HTR-8/SVneo (cell line): ENCODE measurements at places on chromosomes 2 and 18.
A peak's percentile ranks its signal among the peaks of the same experiment; 100 is the strongest.

- DNase-seq = no peak
These were observed 28.9 kb upstream of the TOGARAM2 start for GRCh38 chr2:28951910-28952835.

DNA sequence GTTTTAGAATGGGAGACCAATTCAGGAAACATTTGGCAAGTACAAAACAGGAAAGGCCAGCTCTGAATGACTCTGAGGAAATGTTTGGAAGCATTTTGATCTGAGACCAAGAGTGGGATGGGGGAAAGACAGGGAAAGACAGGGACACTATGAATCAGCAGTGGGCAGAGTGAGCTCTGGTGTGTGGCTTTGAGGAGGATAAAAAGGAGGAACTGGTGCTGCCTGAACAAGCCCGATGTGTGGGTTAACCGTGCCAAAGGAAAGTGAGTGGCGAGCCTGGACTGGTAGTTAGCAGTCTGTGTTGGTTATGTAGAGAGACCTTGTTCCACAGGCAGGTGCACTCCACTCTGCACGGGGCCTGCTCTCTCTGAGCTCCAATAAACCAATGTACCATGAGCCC is 5.3 kb downstream of the MFSD6 start:
- DNase-seq = no peak

DNA sequence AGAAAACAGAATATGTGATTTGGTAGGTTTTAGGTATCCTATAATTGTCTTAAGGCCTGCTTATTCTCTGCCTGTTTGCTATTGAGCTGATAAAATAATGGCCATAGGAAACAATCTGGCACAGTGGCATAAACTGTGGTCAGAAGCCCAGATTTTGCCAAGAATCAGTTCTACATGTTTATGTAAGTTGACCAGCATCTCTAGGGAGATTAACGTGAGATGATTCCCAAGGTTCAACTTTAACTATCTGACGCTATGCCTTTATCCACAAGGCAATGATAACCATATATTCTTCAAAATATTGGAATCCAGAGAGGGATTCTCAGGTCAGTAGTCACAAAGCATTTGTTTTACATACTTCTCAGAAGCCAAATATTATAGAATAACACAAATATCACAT is 25.6 kb downstream of the AP1S3 start:
- DNase-seq = no peak

DNA sequence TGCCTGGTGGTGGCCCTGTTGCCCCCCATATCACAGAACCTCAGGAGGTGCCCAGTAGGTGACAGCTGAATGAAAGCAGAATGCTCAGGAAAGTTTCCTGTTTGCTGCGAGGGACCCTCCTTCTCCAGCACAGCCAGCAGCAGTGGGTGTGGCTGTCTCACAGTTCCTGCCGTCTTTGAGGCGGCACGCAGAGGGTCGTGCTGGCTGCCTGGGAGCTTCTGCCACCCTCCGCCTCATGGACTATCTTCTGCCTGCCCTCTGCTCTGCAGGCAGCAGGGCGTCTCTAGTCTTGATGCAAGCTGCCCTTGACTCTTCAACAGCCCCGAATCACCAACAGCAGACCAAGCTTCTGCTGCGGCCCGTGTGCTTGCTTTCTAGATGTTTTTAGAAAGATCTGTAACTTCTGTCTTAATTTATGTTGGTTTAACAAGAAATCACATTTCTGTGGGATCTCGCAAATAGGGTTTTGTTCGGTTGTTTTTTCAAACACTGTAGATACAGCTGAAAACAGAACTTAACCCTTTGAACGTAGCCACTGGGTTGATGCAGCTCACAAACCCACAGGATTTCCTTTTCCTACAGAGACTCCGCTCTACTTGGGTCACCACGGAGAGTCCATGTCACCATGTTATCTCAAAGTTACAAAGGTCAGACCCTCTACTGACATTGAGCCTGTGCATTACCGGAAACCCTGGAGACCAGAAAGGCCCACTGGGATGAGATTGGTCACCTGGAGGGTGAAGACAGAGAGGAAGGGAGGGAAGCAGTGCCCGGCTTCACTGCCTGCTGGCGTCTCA is 144.9 kb downstream of the ACOXL start:
- no peak for DNase-seq

DNA sequence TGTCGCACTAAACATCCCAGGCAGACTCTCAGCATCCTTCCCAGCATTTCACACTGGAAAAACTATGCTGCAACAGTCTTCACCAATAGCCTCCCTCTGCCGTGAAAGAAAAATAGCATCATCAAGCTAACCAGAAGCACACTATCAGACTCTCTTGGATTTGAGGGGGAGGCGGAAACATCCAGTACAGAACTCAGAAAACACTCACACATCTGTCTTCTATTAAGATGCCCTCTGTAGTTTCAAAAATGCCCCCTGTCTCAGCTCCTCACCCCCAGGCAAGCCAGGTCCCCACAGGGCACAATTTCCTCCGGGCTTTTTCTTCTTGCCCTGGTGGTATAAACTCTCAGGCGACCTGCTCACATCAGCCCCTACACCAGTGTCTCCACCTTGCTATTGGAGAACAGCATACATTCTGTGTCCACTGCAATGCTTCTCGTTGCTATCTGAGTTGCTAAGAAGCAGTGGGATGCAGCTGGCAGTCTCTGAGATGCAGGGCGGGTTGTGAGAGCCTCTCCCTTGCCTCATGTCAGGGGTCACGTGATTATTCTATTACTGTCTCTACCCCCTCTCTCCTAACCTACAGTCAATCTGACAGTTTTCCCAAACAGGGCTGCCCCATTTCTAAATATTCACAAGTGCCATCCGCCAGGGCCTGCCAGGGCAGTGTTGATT is 189.9 kb downstream of the INO80D start:
- DNase-seq = no peak

DNA sequence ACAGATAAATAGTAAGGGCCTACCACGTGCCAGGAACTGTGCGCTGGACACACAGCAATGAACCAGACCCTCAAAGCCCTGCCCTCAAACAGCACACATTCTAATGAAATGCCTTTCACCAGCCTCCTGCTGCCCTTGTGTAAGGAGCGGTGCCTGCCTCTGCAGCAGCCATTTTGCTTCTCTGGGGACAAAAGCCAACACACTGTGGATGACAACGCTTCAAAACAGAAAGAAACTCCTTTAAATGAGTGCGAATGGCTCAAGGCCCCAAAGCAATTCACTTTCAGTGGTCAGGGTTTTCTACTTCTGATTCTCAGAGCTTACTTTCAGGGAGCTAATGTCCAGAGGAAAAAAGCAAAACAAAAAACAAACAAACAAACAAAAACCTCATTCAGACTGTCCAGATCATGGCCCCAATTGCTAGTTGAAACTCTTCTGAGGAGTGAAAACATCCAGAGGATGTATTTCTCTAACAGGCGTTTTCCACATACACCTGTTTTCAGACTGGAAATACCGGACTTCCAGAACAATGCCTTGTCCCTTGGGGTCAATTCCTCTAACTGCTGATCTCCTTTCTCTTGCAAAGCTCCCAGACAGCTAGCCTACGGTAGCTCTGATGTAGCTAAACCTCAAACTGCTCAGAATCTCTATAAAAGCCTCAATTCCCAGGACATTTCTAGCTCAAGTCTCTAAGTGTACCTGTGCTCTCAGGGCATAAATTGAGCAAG is 323.3 kb upstream of the ZNF521 start:
- DNase-seq = no peak

DNA sequence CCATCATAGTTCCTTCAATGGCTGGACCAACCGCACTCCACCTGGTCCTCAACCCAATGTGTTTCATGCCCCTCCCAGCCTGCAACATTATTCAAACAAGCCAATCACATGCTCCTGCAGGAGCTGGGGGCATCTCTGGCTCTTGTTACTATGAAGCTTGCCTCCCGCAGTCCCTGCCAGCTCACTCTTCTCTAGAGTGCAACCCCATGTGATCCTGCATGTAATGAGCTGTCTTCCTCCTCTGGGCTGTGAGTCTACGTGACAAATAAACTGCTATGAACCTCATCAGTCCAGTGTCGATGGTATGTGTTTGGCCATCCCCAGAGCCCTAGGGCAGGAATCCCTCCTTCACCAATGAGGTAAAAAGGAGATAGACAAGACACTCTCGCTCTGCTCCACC is 15.8 kb upstream of the BOD1L2 start:
- DNase-seq = no peak

- no peak for DNase-seq
These were observed 37.2 kb upstream of the APCDD1 start for GRCh38 chr18:10417191-10417590.

DNA sequence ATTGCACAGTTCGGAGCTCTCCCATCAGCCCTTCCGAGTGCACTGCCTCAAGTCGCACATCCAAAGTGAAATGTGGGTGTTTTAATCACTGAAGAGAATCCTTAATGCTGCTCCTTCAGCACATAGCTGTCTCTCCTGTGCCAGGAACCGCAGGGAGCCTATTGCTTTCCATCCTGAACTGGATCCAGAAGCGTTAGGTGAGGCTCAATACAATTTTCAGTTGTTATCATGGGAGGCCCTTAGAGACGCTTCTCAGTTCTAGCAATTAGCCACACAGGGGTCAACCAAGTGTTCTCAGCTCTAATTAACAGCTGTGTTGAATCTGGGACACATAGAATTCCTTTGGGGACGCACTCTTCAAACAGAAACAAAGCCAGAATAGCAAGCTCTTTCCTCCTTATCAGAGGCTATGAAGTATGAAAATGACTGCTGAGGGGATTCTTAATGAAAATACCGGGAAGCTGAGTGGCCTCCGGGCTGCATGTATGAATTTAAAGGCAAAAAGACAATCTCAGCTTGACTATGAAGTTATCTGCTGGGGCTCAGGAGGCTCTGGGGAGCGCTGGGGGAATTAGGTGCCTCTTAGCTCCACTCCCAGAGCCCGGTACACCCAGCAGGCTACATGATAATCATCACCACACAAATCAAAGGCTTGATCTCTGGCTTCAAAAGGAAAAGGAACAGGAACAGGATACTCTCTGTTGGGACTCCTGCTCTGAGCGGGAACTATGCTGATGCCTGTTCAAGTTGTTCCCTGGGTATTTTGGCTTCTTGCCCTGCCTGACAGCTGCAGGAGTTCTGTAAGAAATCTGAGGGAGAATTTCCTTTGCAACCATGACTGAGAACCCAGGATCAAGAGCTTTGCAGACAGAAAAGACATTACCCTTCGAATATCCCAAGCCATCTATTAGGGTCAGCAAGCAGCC is 55.4 kb upstream of the NCOA1 start:
- DNase-seq = no peak

DNA sequence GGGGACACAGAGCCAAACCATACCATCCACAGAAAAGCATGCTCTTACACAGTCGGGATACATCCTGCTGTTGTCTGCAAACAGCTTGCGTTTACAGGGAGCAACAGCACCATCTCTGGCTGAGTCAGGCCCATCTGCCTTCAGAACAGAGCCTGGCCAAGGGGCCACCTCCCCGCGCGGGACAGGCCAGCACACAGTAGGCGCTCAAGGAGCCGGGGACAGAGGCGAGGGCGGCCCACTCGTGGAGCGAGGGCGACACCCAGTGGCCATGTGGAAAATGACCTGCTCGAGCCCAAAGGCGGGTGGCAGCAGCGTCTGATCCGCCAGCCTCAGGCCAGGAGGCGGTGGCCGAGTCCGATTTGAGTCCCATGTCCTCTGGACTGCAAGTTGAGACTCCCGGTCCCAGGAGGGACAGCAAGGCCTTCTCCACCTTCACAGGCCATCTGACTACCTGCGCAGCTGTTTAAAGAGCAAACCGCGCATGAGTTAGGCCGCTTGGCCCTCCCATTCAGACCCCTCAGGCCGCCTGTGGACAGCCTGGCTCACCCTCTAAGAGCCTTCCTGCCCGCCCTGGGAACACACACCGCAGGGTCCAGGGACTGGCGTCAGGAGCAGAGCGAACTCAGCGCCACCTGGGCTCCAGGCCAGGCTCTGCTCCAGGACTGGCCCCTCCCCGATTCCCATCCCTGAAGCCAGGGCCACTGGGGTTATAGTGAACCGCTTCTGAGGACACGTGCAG is 38.3 kb downstream of the TTC32 start:
- DNase-seq = peak; percentile 78

DNA sequence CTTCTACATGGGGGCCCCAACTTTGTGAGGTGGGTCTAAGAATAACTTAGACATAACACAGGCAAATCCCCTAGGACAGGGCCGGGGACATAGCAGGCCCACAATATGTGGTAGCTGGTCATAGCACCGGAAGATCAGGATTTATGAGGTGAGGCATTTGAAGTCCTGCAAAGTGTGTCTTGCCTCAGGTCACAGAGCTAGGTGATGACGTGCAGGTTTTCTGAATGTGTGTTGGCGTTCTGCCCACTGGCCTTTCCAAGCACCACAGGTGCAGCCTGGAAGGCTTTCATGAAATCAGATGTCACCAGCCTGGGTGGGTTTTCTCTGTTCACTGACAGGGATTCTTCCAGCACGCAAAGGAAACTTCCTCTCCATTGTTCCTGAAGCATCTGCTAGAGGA is 119.1 kb downstream of the LRATD1 start:
- DNase-seq = no peak

DNA sequence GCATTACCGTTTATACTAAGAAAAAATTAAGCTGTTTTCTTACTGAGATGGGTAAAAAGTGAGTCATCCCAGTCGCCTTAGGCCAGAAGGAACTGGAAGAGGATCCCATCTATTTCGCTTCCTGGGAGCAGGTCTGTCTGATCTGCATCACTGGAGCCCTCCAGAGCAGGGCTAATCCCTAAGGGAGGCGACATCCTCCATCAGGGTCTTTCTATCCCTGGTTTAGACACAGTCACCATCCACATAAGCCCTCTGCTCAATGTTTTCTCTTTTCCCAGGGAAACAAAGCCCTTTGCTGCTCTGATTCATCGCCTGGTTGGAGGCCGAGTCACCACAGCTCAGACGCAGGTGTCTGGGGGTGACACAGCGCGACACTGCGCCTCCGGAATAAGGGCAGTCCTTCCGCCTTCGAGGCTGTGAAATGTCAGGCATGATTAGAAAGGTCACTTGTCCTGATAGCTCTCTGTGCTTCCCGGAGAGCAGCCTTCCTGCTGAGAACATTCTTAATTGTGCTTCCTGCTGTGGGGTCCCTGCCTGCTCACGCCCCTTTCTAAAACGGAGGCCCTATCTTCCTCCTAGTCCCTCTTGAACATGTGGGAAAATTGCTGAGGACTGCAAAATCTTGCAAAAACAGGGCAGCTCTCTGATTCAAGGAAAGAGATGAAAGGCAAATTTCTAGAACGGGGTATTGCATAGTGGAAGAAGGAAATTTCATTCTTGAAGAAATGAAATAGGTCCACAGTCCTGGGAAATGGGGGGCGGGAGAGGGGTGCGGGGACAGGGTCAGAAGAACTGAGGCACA is 56.3 kb downstream of the MARCHF4 start:
- peak; percentile 62 for DNase-seq

DNA sequence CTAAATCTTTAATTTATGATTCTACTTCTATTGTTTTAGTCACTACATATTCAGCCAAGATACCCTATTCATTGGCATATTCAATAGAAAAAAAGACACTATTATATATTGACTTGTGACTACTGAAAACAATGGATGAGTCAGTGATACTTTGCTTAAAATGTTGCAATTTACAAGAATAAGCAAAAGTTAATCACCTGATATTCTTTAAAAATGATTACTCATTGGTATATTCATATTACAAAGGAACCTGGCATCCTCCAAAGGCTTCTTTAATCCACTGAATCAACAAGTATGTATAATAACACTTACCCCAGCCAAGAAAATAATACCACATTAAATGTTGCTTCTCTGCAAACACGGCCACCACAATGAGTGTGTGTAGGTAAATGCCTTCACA is 87.8 kb downstream of the CALCRL start:
- DNase-seq = no peak

GRCh38 chr18:10463096-10463495 is 8.7 kb downstream of the APCDD1 start:
- DNase-seq = no peak
